ENCODE measurements at places on chromosomes 13 and 19.

GRCh38 chr13:80348750-80349149 lies 7.8 kb upstream of the SPRY2 start:
- DNase-seq = no peak

- DNase-seq = no peak
Measured at GRCh38 chr13:66446413-66446812, 783.7 kb downstream of the PCDH9 start.

GRCh38 chr13:113527272-113527958 lies 36.9 kb upstream of the DCUN1D2 start:
- DNase-seq = no peak

- DNase-seq = peak; percentile 74
Measured at GRCh38 chr19:55467236-55468053, 2.9 kb upstream of the C19orf85 start.

- no peak for DNase-seq
Measured at GRCh38 chr13:31639443-31640163, 99.7 kb upstream of the RXFP2 start.

- DNase-seq = no peak
Measured at GRCh38 chr13:47917022-47917574, 84.0 kb downstream of the SUCLA2 start.

DNA sequence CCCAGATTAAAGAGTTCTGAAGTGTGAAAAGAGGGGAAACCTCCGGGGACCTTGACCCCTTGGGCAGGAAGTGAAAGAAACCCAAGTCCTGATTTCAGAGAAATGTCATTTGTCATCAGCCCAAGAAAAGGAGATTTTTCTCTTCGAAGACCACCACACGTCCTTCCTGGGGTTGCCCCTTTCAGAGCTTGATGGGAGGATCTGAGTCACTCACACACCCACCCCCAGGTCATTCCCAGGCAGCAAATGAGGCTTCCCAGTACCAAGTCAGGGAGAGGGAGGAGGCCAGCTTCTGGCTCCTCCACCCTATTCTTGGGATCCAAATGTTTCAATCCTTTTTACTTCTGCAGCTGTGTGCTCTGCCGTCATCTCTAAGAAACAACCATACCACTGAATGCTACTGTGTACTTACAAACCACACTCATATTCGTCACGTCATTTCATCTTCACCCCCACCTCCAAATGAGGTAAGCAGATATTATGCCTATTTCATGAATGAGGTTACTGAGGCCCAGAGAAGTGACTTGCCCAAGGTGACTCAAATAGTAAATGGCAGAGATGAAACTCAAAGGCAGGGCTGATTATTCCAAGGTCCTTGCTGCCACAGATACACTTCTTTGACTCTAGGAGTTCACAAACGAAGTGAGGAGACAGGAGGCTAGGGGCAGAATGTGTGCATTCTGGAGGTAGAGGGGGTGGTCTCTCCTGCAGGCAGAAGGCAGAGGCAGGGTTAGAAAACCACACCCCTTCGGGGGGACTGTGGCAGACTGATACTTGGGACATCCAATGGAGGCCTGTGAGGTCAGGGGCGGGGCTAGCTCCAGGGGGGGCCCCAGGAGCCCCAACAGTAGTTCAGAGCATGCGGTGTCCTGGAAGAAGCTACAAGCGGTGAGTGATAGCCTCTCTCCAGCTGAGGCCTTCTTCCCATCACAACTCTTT lies 5.0 kb upstream of the KMT2B start:
- DNase-seq = peak; percentile 92

- peak; percentile 17 for DNase-seq
Measured at GRCh38 chr19:1489463-1490310, 463 bp downstream of the PCSK4 start.

GRCh38 chr19:4012092-4012974 lies 4.8 kb downstream of the PIAS4 start:
- DNase-seq = no peak

GRCh38 chr19:45999653-46000121 lies 4.4 kb downstream of the CCDC61 start:
- DNase-seq = no peak

GRCh38 chr19:35744430-35745327 lies 539 bp downstream of the U2AF1L4 start:
- DNase-seq = peak; percentile 91

DNA sequence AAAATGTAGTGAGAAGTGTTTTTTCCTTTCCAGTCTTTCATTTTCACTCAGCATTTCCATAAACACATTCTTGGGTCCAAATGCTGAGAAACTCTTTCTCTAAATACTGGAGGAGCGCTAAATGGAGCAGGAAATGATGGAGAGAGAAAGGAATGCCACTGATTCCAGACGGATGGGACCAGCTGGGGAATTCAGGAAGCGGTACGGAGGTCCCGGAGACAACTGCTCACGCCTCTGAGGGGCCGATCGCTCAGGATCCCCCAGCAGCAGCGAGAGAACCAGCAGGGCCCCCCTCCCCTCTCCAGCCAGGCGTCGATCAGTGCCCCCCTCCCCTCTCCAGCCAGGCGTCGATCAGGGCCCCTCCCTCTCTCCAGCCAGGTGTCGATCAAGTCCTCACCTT lies 13.2 kb downstream of the RASA3 start:
- DNase-seq = no peak

DNA sequence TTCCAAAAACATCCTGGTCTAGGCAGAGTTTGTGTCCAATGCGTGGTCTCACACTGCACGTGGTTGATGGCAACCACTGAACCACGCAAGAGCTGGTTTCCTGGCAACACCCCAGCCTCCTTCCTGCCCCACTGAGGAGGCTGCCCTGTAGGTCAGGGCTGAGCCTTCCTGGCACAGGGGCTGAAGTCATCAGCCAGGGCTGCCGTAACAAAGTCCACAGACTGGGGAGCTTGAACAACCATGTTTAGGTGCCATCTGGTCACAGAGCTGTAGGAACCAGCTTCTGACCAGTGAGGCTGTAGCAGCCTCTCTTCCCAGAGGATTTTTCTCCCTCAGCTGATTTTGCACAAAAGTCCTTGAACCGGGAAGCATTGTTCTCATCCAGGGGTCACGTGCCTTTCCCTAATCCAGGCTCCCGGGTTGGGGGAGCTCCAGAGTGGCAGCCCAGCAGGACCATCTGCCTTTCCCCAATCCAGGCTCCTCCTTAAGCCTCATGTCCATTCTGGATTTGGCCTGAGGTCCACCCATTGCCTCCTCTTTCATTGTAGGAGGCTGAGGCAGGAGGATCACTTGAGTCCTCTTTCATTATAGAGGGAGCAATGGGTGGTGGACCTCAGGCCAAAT lies 53.9 kb downstream of the CHST8 start:
- no peak for DNase-seq

GRCh38 chr13:95212983-95213850 lies 88.0 kb downstream of the ABCC4 start:
- DNase-seq = no peak

DNA sequence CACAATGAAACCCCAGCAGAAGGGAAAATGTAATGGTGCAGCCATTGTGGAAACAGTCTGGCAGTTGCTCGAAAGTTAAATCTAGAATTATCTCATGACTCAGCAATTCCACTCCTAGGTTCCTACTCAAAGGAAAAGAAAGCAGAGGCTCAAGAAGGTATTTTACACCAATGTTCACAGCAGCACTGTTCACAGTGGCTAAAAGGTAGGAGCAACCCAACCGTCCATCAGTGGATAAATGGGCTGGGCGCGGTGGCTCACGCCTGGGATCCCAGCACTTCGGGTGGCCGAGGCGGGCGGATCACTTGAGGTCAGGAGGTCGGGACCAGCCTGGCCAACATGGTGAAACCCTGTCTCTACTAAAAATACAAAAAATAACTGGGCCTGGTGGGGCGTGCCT lies 25.9 kb downstream of the ZFR2 start:
- no peak for DNase-seq

DNA sequence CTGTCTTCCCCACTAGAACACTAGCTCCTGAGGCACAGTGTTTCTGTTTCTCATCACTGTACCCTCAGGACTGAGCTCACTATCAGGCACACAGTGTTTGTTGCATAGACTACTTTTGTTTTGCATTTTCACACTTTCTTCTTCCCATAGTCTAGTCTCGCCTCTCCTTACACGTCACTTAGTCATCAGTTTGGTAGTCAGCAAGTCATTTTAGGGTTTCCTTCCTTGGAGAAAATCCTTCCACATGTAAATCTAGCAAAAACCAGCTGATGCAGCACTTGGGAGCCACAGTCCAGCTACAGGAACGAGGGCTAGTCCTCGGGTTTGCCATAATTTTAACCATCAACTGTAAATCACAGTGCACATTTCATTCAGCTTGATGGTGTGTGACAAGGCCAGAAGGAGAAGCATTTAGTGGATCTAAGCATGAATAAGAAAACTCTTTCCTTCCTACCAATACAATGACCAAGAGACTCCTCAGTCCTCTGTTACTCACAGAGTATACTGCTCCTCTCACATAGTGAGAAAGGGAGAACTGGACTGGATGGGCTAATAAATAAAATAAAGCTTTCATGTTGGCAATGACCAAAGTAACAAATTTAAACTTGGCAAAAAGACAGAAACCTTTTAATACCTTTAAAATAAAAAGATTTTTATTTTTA lies 221.0 kb downstream of the KLF12 start:
- no peak for DNase-seq

GRCh38 chr19:48511800-48512503 lies at the start of gene LMTK3:
TSS of gene LMTK3 (minus strand) at chr19:48511835. CDS start at chr19:48511576, 259 bp downstream.
- peak; percentile 81 for DNase-seq

DNA sequence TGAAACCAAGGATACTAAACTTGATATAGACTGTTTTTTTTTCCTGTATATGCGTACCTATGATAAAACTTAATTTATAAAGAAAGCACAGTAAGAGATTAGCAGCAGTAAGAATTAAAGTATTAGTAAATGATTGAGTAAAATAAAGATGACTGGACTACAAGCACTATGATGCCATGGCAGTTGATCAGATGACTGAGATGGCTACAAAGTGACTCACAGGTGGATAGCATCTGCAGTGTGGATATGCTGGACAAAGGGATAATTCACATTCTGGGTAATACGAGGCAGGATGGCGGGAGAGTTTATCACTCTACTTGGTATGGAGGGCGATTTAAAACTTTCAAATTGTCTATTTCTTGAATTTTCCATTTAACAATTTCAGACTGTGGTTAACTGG lies 11.8 kb downstream of the HTR2A start:
- no peak for DNase-seq

GRCh38 chr13:41995946-41996345 lies 35.0 kb upstream of the VWA8 start:
- no peak for DNase-seq

DNA sequence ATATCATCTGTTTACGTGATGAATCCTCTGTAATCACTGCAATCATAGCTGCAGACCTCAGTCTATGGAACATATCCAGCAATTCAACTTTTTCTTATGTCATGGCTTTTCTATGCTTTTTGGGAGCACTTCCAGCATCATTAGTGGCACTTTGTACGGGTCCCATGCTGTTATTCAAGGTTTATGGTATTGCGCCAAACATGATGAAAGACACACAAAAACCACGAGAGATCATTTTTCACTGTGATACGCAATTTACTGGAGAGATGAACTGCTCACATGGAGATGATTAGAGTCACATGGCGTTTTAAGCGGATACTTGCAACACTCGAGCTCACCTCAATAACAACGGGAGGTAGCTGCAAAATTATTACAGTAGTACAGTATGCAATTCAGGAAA lies 2101.7 kb upstream of the PCDH20 start:
- DNase-seq = no peak

DNA sequence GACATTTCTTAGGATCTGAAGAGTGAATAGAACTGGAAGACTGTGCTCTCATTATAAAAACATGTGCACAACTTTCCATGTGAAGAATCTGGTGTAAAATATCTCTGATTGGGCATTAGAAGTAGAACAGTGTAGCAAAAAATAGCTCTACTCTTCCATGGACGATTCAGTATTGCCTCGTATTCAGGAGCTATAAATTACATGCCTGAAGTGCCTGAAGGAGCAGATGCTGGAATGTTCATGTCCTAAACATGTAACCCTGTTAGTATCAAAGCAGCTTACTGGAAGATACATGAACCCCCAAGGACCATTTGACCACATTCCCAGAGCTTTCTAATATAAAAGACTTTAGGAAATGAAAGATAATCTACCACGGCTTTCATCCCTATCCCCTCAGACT lies 528.9 kb downstream of the DACH1 start:
- DNase-seq = no peak

GRCh38 chr13:78768950-78769349 lies 110.0 kb upstream of the OBI1 start:
- DNase-seq = no peak

DNA sequence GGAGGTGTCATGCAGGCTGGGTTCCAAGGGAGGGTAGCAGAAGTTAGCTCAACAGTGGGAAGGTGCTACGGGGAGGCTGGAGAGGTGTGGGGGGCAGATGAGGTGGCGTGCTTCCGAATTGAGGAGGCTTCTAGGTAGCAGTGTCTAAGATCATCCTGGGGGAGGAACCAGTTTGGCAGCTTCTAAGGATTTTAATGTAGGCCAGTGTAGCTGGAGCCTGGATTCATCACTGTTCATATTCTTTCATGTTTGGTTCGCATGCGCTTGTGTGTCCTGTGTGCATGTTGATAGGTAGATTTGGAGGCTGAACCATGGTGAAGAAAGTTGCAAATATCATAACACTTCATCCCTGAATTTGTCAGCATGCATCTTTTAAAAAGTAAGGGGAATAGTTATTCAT lies 86.7 kb downstream of the GPR12 start:
- DNase-seq = no peak

GRCh38 chr19:49431330-49431749 lies 6.2 kb downstream of the GFY start:
- no peak for DNase-seq

DNA sequence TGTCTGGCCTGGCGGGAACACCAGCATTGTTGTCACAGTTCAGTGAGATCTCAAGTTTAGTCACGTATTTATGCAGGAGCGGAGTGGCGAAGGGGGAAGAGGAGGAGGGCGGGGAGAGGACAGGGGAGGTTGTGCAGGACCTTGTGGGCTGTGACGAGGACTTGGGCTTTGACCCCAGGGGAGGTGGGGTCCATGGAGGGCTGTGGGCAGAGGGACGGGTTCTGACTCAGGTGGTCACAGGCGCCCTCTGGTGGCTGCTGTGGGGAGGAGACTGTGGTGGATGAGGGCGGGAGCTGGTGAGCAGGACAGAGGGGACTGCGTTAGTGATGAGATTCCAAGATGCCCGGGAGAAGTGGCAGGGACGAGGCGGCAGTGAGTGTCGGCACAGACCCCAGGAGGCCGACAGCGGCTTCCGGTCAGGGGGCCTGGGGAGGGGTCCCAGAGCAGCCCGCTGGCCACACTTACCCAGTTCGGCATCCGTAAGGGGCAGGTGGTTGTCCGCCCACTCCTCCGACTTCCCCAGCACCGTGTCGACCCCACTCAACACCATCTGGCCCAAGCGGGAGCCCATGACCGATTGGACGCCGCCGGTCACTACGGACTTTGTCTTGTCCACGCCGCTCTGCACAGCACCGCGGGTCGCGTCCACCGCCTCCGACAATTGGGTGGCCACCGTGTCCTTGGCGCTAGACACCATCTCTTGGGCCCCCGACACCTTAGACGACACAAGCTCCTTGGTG lies 15.7 kb downstream of the PLIN3 start:
- DNase-seq = peak; percentile 71

Measured in stimulated activated naive CD8-positive, alpha-beta T cell treated with anti-CD3 and anti-CD28 coated beads, Interleukin-15, amount 100 ng/mL, for 72 hours (primary cell).